Stimulated activated CD4-positive, alpha-beta T cell treated with anti-CD3 and anti-CD28 coated beads, Interleukin-1b, Interleukin-23, amount 100 ng/mL, for 1 hour (primary cell): ENCODE measurements at places on chromosomes 5 and 9.

DNA sequence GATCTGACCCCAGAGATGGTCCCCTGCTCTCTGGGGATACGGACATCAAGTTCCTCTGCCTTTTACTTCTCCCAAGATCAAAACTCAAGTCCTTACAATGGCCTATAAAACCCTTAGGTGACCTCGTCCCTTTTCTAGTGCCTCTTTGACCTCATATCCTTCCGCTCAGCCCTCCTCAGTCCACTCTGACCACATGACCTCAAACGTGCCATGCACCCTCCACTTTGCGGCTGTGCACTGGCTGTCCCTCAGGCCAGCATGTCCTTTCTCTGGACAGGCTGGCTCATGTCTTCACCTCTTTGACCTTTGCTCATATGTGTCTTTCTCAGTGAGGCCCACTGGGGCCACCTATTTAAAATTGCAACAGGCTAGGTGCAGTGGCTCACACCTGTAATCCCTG, 14.7 kb downstream of the TRMO start:
- no peak for DNase-seq

DNA sequence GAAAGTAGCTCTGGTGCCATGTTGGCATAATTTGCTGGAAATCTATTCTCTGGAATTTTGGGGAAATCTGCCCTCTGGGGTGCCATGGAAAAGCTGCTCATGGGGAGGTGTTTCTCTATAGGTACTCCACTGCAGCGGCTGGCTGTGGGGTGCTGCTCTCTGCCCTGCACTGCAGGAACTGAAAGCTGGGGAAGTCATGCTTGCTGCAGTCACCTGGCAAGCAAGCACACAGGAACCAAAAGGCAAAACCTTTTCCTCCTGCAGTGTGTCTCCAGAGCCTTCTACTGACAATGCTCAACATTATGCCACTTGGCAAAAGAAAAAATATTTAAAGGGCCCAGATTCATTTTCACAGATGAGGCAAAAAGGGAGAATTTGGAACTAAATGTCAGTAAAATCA, 25.8 kb upstream of the CARNMT1 start:
- DNase-seq, result no peak

DNA sequence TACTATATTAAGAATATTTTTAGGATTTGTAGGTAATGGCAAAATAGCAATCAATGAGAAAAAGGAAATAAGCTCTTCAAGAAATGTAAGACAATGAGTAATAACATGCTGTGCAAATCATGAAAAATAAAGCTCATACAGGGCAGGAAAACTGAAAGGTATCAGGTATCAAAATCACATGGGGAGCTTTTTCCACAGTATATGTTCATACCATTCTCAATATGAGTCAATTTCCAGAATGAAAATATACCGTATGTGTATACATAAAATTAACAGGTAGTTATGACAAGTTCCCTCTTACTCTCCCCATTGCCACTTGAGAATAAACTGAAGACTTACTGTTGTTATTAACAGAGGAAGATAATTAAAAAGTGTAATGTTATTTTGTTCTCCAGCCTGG, 35.9 kb downstream of the EFCAB9 start:
- no peak for DNase-seq

DNA sequence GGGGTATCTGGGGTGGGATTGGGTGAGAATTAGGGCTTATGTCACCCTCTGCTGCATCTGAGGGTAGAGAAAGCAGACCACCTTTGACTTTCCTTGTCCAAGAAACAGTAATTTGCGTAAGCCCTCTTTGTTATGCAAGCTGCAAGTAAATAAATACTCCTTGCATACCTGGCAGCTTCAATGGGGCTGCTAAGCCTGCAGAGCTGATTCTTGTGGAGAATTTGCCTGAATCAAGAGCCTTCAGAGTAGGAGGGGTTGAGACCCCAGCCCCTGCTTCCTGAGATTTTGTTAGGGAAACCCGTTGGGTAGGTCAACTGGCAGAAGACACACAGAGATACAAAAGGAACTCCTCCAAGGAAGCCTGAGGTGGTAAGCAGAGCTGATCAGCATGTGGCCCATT, 515.1 kb downstream of the DMAC1 start:
- DNase-seq, result no peak

- DNase-seq, result no peak
These were observed 199.3 kb upstream of the ACTBL2 start for GRCh38 chr5:57681942-57682341.

GRCh38 chr9:87494970-87495471, 2.6 kb upstream of the DAPK1 start:
- DNase-seq, result no peak

DNA sequence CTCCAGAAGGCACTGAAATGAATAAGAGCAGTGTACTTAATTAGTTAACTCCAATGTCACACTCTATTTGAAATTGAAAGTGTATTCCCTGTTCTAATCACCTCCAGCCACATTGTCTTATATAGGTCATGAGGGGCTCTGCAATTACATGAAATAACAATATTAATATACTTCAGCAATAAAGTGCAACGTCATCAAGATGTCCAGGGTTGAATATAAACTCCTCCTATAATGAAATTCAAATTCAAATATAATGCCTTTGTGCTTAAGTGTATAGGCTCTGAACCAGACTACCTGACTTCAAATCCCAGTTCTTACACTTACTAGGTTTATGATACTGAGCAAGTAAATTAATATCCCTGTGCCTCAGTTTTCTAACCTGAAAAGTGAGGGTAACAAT, 195.6 kb upstream of the SMC2 start:
- no peak for DNase-seq

DNA sequence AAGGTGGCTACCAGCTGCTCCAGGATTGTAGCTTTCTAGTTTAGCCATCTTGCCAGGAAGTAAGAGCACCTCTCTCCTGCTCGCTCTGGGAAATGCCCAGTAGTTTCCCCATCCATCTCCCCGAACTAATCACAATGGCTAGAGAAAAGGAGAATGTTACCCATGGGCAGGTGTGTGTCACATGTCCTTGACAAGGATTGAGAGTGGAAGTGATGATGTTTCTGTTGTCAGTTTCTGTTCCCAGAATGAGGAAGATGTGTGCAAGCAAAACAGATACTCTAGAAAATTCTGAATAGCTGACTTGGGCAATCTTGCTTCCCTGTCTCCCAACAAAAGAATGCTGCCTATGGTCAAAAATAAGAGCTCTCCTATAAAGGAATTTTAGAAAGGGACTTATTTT, 429.5 kb downstream of the EBF1 start:
- DNase-seq, result no peak

DNA sequence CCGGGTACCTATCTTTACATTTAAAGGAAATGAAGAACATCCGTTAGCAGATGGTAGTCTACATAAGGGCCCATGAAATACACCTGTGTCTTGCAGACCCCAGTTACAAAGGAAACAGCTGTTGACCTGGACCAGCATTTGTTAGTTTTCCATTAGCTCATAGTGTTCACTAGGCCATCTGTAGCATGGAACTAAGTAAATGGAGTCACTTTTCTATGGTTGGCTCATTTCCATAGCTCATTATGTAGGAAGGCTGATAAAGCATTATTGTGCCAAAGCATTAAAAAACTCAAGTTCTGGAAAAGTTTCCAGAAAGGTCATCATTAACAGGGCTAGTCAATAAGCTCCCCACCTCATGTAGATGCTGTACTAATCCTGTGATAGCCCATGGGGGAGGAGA, 62.1 kb downstream of the PCSK1 start:
- DNase-seq, result no peak

GRCh38 chr5:55177078-55177477, 4.1 kb upstream of the CDC20B start:
- DNase-seq, result no peak

- no peak for DNase-seq
These were observed 8.1 kb upstream of the CCL28 start for GRCh38 chr5:43420241-43420640.

GRCh38 chr9:32404856-32405255, 20.4 kb downstream of the ACO1 start:
- no peak for DNase-seq
